ENCODE measurements at places on chromosomes 7 and 10.

GRCh38 chr7:39557222-39557621, 9.0 kb upstream of the YAE1 start:
- no peak for DNase-seq

DNA sequence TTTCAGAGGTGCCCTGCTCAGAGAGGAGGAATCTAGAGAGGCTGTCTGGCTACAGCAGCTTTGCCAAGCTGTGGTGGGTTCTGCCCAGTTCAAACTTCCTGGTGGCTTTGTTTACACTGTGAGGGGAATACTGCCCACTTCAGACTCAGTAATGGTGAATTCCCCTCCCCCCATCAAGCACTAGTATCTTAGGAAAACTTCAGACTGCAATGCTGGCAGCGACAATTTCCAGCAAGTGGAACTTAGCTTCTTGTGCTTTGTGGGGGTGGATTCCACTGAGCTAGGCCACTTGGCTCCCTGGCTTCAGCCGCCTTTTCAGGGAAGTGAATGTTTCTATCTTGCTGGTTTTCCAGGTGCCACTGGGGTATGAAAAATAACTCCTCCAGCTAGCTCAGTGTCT, 42.8 kb downstream of the CYP2C8 start:
- DNase-seq = no peak

GRCh38 chr10:119518176-119518575, 24.3 kb downstream of the RGS10 start:
- no peak for DNase-seq

DNA sequence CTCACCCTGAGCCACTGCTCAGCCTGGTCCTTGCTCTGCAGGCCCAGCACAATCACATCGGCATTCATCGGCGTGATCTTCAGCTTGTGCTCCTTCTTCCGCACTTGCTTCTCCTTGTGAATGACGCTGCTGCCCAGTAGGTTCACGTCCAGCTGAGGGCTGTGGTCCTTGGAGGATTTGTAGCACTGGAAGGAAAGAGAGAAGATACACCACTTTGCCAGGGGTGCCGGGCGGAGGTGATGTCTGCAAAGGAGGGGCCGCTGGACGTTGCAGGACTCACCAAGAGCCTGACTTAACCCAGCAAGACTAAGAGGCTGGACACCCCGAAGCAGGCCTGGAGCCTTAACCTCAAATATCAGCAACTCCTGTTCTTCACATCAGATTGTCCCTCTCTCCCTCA, 74.8 kb downstream of the VWA2 start:
- no peak for DNase-seq

DNA sequence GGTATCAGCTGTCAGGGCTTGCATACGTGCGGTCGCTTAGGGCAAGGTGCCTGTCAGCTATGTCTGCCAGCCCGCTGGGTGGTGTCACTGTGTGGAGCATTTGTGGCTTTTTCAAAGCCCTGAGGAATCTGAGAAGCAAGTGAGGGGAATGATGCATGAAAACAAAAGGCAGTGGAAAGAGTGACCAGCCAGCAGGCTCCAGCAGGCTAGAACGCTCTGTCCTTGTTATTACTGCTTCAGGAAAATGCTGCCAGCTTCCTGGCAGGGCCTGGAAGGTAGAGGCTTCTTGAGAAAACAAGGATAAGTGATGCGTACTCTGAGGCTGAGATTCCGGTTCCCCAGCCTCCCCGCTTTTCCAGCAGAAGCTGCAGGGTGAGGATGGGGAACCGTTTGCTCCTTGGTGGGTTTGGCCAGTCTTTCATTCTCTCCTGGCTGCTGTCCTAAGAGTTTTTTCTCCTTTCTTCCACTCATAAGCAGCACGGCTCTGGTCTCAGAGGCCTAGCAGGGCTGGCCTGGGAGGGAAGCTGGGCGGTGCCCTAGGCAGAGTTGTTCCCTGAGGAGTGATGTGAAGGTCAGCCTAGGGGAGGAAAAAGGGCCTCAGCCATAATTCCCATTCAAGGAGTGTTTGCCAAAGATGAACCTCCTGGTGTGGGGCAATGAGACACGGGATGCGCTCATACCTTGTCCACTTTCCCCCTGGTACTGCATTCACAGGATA, 42.8 kb upstream of the MKLN1 start:
- DNase-seq = no peak

DNA sequence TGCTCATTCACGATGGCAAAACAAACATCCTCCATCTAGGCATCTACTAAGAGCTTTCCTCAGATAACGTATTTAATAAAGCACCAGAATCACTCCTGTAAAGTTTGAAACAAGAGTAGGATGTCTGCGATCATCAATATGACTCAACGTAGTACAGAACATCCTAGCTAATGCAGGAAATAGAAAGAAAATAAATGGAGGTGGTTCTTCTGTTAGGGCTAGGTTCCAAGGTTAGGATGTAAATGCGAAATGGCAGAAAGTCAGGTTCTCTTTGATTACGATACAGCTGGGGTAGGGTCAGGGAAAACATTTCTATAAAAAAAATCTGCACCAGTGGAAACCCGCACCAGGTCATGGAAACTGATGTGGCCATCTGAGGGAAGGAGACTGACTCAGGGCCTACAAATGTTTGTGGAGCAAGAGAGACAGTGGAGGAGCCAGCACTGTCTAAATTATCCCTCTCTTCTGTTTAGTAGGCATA, 29.1 kb downstream of the CCDC6 start:
- no peak for DNase-seq

DNA sequence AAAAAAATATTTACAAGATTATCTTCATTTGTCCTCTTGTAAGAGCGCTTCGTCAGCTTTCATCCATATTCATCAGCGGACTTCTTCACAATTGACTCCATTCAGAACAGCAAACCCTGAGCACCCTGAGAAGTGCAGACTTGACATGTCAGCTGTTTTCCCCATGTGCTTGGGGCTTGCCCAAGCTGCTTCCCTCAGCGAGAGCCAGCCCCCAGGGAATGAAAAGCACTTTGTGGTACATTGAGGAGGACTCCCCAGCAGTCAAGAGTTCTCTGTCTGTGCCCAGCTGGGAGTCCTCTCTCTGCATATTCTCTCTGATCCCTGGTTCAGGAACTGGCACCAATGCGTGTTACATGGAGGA, 22.7 kb downstream of the HKDC1 start:
- no peak for DNase-seq

GRCh38 chr7:49639068-49639593, 134.3 kb upstream of the VWC2 start:
- no peak for DNase-seq

GRCh38 chr10:98420786-98421185, 5.8 kb upstream of the PYROXD2 start:
- no peak for DNase-seq

DNA sequence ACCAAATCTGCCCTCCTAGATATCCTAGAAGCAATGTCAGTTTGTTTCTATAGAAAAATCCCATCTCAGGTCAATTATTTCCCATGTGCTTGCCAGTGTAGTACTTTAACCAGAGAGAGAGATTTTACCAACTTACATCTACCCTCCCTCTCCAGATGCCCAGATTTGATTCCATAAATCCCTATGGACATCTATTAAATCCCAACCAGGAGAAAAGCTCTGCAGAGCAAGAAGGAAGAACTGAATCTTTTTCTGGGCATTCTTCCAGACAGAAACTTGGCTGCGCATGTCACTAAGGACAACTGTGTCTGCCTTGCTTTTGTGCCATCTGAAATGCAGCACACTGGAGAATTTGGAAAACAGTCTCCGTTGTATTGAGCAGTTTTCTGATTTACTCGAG, 597.6 kb downstream of the SORCS1 start:
- DNase-seq = no peak

DNA sequence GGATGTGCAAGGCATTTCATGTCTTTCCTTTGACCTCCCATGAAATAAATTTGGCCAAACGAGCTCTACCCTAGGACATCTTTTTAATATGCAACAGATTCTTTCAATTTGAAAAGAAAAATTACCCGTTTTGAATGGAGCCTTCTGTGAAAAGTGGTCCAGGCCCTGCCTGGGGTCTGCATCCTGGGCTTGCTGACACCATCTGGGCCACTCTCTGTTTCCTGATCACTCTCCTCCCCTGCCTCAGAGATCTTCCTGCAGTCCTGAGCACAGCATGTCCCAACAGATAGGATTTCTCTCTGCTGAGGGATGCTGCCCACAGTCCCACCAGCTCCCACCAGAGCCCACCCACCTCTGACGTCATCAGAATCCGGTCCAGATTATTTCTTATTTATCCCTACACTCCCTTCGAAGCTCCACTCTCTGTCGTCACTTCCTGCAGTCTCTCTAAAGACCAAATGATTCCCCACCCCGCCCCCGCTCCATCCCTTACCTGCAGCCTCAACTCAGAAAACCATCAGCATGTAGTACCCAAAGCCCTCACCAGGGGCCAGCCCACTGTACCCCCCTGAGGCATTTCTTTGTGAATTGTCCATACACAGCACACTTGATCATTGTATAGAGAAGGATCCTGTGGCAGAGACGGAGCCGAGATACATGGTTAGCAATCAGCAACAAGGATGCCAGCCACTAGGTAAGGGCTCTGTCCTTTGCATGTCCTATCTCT, 192.1 kb upstream of the MGMT start:
- no peak for DNase-seq

DNA sequence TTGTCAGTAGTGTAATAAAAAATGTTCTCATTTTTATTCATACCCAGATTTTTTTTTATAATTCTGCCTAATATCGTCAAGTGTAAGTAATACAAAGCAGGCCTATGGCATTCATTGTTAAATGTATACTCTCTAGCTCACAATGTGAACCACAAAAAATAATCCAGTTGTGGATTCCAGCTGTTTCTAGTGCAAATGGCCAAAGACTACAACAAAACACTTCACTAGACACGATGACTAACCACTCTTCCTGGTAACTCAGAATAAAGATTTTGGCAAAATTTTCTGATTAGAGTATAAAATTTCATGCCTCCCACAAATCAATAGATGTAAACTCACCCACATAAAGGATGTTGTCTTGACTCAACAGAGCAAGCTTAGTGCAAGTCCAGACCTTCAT, 396.6 kb downstream of the DGKB start:
- DNase-seq = no peak

DNA sequence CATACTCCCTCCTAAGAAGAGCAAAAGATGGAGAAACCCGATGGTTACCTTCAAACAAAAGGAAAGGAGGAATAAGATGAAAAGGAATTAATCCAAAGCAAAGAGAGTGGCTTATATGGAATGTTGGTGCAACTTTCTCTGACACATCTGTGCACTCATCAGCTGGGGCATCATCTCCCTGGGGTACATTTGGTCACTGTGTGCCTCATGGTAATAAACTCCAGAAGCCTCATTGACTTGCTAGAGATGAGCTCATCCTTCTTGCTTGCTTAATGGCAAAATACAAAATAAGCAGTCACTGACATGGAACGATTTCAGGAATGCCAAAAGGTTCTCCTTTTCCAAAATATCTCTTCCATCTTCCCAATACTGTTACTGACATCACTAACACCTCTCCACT, 22.5 kb downstream of the CAV1 start:
- no peak for DNase-seq

DNA sequence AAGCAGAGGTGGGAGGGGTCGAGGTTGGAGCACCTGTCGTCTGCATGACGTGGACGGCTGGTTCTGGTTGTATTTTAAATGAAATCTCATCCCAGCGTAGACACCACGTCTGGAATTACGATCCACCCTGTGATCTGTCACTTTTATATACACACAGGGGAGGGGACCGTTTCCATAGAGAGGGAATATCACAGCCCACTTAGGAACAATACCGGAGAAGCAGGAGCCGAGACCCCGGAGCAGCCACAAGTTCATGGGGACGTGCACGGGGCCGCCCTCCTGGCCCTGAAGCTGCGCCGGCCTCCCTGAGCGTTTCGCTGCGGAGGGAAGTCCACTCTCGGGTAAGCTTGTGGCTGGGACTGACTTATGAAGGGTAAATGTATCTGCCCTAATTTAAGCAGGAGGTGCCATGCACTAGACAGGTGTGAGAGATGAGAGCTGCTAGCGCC, at the start of gene UCN3:
UCN3 (plus strand) TSS at position 77 of the 449 bp plus-strand sequence. CDS start 8,755 bp downstream, outside the sequence.
- no peak for DNase-seq

DNA sequence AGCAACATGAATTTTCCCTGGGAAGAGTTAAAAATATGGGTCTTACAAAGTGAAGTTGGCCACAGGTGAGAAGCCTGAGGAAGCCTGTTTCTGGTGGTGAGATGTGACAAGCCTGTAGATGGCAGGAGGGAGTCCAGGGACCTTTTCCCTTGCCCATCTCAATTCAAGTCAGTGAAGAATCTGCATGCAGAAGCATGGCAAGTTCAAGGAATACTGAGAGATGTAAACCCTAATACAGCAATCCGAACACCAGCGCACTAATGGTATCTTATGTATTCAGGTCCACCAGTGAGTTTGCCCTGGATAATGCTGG, 73.6 kb downstream of the RHOBTB1 start:
- DNase-seq = no peak

DNA sequence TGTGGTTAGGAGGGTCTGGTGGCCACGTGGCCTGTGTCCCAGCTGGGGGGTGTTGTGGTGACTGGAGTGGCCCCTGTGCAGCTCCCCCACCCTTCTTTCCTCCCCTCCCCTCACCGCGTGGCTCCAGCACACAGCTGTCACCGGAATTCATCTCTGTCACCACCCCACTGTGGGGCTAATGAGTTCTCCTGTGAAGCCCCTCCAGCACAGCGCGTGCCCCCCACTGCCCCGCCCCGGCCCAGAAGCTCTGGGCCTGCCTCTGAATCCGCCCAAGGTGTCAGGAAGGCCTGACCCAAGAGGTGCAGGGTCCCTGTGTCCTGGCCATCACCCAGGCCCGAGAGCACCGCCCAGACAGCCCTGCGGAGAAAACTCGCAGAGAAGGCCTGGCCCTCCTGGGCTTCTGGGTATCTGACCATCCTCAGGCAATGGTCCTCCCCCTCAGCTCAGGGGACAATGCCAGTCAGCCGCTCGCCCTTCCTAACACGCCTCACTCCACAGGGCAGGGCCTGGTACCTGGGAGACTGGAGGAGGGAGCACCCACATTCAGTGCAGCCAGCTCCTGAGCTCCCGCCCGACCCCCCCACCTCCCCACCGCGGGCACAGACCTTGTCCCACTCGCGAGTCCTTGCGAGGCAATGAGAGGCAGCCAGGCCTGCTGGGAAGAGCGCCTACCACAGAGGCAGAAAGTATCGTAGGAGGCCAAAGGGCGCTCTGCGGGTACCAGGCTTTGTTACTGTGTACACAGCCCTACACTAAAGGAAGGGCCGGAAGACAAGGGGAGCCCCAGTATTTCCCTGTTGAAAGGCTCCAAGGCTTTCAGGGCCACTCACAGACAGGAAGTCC, 38.2 kb downstream of the GBX1 start:
- no peak for DNase-seq

- no peak for DNase-seq
These were observed 92.5 kb downstream of the MTPN start for GRCh38 chr7:135884495-135885232.

DNA sequence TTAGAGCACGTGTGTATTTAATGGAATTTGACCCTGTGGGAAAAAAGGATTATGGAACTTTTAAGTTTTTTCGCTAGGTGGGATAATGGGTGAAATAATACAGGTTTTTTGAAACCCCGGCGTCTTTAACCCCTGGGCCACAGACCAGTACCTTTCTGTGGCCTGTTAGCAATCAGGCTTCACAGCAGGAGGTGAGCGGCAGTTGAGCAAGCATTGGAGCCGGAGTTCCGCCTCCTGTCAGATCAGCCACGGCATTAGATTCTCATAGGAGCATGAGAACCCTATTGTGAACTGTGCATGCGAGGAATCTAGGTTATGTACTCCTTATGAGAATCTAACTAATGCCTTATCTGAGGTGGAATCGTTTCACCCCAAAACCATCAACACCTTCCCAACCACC, 28.6 kb downstream of the WAC start:
- no peak for DNase-seq

- no peak for DNase-seq
These were observed 17.6 kb upstream of the FLNC start for GRCh38 chr7:128812514-128813168.
